Stimulated activated CD4-positive, alpha-beta T cell treated with anti-CD3 and anti-CD28 coated beads, Interleukin-1b, Interleukin-23, amount 100 ng/mL, for 1 hour (primary cell): ENCODE measurements at places on chromosomes 13 and 19.

DNA sequence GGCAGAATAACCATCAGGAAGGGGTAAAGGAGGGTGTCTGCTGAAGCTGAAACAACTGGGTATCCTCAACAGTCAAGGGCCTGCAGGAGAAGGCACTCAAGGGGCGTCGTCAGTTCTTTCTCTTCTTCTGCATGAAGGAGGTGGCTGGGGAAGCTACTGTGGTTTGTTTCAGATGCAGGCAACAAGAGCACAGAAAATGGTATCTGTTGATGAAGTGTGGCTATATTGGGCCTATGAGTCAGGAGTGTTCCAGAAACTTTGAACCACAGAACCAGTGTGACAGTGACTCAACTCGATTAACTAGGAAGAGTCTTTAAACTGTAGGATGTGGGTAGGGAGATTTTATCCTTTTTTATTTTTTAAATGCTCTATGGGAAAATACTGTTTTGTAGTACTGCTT, 686.3 kb downstream of the FGF9 start:
- no peak for DNase-seq

- no peak for DNase-seq
Measured at GRCh38 chr19:34363094-34363493, 1.9 kb upstream of the GPI start.

GRCh38 chr13:34108410-34108809, 290.5 kb downstream of the RFC3 start:
- no peak for DNase-seq

DNA sequence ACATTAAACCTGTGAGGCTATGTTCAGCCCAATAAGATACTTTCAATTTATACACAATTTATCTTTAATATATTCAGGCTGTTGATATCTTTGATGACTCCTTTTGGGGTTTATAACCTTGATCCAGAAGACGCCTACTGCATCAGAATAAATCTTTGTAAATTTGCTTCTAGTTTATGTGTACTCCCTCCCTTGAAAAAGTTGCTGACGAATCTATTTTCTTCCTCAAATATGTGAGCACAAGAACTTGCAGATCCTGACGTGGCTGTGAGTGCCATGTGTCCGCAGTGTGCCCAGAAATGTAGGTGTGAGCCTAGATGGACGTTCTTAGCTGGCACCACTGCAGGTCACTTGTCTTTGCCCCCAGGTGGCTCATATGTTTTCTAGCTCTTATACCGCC, 60.6 kb upstream of the TPP2 start:
- no peak for DNase-seq

DNA sequence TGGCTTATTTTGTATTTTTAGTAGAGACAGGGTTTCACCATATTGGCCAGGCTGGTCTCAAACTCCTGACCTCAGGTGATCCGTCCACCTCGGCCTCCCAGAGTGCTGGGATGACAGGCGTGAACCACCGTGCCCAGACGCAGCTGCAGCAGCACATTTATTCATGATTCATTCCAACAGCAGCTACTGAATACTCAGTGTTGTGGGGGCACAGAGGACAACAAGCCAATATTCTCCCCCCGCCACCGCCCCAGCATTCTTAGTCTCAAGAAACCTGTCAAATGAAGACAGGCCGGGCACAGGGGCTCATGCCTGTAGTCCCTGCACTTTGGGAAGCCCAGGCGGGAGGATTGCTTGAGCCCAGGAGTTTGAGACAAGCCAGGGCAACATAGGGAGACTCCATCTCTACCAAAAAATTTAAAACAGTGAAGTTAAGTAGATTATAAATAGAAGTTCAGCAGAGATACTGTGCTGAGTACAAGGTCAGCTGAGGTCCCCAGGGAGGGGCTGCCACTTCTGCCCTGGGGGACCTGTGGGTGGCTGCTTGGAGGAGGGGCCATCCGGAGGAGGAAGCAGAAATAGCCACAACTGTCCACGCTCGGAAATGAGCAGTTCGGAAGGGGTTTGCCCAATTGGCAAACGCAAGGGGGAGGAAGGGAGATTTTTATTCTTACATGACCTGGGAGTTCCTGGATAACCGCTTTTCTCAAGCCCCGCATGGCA, 4.3 kb downstream of the DOT1L start:
- no peak for DNase-seq

DNA sequence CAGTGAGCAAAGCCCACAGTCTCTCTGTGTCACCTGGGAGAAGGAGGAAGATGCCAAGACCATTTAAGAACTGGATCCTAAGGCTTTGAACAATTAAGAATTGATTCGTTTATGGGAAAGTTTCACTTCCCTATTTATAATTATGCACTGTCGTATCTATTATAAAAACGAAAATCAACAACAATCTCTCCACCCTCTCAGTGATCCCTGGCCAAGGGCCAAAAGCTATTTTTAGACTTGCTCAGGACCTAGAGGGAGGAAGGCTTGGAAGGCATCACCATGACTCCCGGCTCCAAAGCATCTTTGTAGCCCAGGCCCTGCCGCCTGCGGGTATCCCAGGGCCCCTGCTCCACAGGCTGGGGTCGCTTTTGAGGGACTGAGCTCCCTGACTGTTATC, 1.3 kb downstream of the RHPN2 start:
- no peak for DNase-seq

DNA sequence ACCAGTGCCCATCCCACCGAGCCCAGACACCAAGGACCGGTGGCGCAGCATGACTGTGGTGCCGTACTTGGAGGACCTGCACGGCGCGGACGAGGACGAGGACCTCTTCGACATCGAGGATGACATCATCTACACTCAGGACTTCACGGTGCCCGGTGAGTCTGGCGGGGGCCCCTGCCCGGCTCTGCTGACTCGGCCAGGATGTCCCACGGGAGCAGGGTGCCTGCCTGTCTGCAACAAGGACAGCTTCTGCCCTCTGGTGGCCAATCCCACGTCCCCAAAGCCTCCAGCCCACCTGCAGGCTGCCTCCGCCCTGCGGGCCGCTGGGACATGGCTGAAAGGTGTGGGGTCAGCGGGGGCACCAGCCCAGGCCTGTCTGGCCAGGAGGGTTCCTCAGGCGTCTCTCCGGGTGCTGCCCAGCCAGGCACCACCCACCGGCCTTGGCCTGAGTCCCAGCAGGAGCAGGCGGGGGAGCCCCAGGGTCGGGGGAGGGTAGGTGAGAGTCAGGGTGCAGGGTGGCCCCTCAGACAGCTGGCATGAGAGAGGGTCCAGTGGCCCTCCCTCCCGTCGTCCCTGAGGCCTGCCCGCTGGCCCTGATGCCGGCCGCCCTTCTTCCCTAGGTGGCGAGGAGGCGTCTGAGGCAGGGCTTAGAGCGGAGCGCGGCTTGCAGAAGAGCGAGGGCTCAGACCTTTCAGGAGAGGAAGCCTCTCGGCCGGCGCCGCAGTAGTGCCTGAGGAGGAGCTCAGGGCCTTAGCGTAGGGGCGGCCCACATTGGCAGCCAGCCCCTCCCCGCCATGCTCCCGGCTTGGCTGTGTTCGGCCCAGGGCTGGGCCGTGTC, 14.6 kb downstream of the CBARP start:
- DNase-seq, result no peak

DNA sequence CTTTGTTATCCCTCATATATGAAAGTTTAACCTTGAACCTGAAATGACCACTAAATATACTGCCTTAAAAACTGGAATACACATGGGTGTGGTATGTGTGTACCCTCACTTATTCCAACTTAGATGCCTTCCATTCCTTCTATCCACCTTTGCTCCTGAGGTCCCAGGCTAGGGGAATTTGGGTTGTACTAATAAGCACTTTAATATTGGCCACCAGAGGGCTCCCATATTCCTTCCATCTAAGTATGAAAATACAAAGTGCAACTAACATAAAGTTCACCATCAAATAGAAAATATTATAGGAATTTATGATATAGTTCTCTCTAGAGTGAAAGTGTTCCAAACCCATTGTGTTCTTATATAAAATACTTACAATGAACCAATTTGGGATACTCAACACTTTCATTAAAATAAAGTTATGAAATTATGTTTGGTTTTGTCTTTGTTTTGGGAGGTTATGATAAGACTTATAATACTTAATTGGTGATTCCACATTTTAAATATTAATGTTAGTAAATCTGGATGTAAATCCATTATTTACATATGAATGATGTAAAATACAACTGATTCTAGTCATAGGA, 62.3 kb downstream of the ITGBL1 start:
- DNase-seq, result no peak

GRCh38 chr19:49851456-49852259, 699 bp downstream of the PTOV1 start:
- no peak for DNase-seq

DNA sequence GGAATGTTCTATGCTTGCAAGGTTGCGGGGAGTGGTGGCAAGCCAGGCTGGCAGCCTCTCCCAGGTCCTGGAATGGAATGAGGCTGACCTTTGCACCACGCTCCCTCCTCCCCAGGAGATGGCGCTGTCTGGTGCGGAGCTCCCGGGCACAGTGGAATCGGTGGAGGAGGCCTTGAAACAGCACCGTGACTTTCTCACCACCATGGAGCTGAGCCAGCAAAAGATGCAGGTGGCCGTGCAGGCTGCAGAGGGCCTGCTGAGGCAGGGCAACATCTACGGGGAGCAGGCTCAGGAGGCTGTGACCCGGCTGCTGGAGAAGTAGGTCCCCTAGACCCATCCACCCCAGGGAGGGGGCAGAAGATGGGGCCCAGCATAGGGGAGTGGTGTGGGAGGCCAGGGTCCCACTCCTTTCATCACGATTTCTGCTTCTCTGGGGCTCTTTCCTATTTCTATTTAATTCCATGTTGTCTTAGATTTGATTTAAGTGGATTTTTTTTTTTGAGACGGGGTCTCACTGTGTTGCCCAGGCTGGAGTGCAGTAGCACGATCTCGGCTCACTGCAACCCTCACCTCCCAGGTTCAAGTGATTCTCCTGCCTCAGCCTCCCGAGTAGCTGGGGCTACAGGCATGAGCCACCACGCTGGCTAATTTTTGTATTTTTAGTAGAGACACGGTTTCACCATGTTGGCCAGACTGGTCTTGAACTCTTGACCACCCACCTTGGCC, 53.2 kb upstream of the SHKBP1 start:
- DNase-seq, result no peak

- DNase-seq, result no peak
Measured at GRCh38 chr19:3073931-3074595, 11.8 kb upstream of the TLE5 start.

GRCh38 chr19:41627966-41628675, 1.2 kb upstream of the CEACAM4 start:
- no peak for DNase-seq

- no peak for DNase-seq
Measured at GRCh38 chr13:104773775-104774174, 1707.6 kb upstream of the SLC10A2 start.

DNA sequence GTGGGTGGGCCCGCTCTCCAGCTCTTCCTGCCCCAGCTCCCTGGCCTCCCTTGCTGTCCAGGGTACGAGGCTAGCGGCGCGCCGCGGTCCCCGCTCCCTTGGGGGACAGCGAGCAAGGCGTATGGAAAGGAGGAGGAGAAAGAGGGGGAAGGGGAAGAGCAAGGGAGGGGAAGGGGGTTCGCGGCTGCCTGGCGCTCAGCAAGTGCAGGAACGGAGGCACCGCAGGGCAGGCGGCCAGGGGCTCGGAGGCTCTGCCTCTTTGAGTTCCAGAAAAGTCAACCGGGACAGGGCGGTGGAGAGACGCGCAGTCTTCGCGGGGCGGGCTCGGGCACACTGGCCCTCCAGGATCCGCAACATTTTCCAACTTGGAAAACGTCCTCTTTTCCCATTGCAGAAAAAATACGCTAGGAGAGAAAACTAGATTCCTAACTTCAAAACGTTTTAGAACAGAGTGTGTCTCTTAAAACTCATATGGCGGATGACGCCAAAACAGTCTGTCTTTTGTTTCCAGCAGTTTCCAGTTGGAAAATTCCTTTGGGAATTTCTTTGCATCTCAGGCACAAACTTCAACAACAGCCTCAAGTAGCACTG, 23.1 kb upstream of the TNFRSF19 start:
- no peak for DNase-seq

DNA sequence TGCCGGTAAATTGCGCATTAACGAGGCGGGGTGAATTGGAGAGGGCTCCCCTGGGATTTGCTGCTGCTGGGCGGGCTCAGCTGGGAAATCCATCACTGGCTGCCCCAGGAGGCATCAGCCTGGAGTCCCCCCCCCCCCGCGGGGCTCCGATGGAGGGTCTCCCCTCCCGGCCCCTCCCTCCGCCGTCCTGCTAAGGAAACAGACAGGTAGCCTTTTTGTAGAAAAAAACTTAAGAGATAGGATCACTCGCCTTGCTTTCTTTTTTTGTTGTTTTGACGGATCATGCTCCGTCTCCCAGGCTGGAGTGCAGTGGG, 6.8 kb downstream of the TLE6 start:
- no peak for DNase-seq

DNA sequence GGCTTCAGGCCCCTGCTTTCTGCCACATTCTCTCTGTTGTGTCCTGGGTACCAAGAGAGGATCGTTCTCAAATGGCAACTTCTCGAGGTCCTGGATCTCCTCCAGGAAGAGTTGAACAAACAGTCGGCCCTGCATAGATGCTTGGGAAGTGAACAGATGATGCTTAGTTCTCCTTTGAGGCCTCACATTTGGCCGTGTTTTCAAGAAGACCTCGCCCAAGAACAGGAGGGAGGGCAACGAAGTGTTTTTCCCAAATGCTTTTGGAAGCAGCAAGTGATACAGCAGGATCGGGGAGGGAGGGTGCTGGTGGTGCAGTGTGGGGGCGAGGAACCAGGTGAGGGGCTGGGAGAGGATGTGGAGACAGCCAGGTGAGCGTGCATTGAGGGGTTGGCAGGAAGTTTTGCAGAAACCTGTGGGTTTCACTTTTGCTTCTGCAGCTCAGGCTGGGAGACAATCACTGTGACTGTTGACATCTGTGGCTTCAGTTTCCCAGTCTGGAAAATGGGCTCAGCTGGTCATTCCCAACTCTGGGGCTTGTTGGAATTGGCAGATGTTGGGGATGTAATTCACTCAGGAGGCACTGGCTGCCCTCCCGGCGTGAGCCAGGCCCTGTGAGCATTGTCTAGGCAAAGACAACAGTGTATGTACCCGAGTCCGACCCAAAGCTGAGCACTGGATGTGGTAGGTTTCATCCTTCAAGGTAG, 21.6 kb downstream of the MAST3 start:
- no peak for DNase-seq

- DNase-seq, result no peak
Measured at GRCh38 chr19:48637948-48638830, 1.0 kb upstream of the DBP start.

DNA sequence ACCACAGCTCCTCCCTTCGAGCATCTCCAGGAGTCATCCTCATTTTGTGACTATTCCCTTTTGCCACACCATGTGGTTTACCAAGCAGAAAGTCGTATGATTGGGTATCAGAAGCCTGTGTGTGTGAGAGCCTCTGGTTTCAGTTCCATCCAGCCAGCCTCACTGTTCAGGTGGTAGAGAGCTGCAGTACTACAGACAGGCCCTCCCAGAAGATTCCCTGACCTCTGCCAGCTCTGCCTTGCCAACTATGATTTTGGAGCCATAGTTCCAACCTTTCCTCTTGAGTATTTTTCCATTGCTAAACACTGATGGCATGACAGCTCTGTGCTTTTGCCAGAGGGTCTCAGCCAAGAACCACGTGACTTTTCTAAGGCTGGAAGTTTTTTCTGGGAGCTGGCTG, 82.5 kb downstream of the DHRS12 start:
- DNase-seq, result no peak

GRCh38 chr13:114058051-114058867, 74.2 kb downstream of the RASA3 start:
- no peak for DNase-seq

- DNase-seq, result no peak
Measured at GRCh38 chr13:33744589-33745369, 73.2 kb upstream of the RFC3 start.
